ENCODE measurements at places on chromosomes 7 and 10.

- DNase-seq = no peak
These were observed 99.4 kb downstream of the CALD1 start for GRCh38 chr7:134878746-134879357.

- no peak for DNase-seq
These were observed 182.7 kb upstream of the MKLN1 start for GRCh38 chr7:131145026-131145425.

DNA sequence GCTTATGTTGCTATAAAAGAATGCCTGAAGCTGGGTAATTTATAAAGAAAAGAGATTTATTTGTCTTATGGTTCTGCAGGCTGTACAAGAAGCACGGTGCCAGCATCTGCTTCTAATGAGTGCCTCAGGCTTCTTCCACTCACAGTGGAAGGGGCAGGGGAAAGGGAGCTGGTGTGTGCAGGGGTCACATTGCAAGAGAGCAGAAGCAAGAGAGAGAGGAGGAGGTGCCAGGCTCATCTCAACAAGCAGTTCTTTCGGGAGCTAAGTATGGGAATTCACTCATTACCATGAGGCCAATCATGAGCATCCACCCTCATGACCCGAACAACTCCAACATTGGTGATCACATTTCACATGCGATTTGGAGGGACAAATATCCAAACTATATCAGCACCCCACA, 17.2 kb upstream of the SLK start:
- DNase-seq = no peak

- no peak for DNase-seq
These were observed 16.0 kb downstream of the CDNF start for GRCh38 chr10:14821635-14822375.

DNA sequence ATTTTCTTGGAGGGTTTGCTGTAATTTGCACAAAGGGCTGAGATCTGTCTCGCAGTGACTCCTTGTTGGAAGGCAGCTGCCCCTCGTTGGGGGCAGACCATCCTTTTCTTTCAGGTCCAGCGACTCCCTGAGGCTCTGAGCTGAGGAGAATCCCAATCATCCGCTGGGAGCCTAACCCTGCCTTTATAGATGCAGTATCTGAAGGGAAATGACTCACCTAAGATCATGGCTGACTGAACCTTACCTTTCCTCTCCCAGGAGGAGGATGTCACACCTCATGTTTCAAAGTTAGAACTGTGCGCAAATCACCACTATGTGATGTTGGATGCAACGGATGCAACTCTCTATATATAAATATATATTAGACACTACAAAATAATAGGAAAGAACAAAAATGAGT, 36.4 kb upstream of the MXI1 start:
- peak; percentile 2 for DNase-seq

DNA sequence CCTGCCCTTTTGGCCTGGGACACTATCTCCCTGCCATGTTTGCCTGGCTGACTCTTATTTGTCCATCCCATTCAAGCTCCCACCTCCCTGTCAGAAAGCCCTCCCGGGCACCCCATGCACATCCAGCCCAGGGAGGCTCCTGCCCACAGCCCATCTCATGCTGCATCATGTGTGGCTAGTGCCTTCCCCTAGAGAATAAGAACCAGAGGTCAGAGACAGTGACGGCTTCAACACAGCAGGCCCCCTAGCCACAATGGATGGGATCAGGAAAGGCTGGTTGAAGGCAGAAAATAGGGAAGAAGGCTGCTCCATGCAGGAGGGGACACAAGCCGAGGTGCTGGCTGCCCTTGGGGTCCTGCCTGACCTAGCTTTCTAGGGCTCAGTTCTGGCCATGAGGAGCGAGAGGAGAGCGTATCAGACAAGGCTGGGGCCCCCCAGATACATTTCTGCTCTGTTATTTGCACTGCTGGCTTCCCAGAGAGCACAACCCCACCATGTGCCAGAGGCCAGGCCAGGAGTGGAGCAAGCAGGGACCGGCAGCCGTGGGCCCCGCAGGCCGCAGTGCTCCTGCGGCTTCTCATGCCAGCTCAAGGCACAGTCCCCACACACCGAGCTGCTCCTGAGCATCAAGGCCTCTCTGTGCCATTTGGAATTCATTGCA, 161.1 kb upstream of the ZMIZ1 start:
- DNase-seq = no peak

GRCh38 chr10:119516381-119517234, 25.9 kb downstream of the RGS10 start:
- no peak for DNase-seq

- no peak for DNase-seq
These were observed 173.8 kb upstream of the GHITM start for GRCh38 chr10:83965473-83965872.

DNA sequence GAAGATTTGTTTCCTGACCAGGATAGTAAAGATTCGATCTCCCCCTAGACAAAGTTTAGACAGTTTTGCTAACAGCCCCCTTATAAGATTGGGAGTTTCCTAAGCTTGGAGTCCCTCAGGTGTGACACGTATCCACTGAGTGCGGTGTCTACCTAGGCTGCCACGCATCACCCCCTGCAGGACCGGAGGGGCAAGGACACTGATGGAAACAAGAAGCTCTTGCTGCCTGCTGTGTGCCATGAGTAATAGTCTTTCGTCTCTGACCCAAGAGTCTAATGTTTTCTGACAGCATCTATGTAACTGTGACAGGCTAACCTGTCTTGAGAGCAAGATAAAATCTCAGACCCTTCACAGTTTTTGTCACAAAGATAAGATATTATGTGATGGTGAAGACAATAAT, 173.5 kb downstream of the SEMA3E start:
- DNase-seq = no peak

- no peak for DNase-seq
These were observed 69.4 kb downstream of the CCSER2 start for GRCh38 chr10:84397735-84398144.

DNA sequence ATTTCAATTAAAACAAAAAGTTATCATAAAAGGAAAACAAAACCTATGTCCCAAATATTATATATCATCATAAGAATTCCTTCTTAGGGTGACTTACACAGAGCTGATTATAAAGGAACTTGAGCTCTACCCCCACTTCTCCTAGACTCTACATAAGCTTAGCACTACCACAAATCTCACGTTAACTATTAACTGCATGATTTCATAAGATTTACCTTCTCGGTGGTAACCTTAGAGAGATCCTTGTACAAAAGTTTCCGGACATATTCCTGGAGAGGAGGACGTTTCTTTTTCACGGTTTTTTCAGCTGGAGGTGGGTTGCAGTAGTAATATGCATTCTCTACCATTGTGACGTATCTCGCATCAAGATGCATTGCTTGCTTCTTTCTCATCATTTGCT, 83.7 kb downstream of the UPF2 start:
- DNase-seq = no peak

- DNase-seq = no peak
These were observed 87.9 kb downstream of the ACTR3B start for GRCh38 chr7:152847386-152847908.

DNA sequence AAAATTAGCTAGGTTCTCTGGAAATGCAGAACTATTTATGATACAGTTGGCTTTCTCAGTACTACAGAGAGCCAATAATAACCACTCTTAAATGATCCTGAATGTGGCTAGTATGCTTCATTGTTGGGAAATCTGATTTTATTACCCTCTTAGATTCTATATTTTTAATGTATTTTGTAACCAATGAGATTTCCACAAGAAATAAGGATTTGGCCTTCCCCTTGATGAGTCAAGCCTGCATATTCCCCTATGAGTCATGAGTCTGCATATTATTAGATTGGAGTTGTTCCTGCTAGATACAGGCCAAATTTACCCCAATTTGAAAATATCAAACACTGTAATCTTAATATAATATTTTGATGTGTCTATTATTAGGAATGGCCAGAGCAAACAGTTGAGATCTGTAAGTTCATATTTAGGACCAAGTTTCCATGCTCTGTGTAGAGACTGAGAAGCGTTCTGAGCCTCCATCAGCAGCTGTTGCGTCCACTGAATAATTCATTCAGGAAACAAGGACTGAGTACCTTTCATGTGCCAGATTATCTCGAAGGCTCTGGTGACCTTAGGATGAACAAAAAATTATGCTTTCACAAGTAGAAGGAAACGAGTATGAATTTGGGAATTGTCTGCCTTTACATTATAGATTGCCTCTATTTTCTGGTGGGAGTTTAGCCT, 793.4 kb downstream of the NRG3 start:
- DNase-seq = no peak

DNA sequence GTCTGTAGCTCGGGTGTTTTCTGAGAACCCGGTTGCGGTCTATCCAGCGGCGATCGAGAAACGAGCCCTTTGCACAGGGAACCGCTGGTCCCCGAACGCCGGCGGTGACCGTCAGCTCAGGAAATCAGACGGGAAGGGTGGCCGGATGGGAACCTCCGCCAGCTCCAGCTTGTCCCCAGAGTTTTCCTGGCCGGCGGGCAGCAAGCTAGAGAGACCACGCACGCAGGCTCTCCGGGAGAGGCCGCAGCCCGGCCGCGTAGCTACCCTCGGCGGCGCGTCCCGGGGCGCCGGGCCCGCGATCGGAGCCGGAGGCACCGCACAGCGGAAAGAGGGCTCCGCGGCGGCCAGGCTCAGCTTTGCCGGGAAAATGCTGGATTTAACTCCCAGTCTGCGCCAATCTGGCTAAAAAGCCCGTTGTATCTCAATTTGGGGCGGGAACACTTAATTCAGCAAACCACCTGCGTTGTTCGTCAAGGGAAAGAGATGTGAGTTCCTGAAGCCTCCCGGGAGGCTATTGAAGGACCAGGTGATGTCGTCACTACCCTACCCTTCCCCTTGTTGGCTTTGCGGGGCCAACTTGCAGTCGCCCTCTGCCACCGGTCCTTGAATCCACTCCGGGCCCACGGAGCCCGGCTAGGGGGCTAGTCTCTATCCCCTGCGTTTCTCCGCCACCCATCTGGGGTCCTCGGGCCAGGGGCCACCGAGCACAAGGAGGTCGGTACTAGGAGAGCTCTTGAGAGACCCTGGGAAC, 859 bp upstream of the CH25H start:
- peak; percentile 33 for DNase-seq

- DNase-seq = no peak
These were observed 479.8 kb upstream of the SEMA3A start for GRCh38 chr7:84674236-84674913.

DNA sequence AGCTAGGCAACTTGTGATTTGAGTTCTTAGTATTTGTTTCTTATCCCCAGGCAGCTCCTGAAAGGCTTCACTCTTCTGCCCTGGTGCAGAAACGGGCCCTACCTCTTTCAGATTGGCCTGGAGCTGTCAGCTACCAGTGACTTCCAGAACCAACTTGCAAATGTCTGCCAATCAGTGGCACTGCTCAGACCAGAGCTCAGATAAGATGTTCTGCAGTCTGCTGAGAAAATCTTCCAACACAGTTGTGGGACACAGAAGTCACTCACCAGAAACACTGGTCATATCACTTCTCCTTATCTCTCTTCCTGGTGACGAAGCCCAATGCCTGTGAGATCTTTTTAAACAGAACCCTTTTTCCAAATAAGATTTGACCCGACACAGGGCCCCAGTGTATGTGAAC, 81.9 kb upstream of the DUSP5 start:
- DNase-seq = no peak

DNA sequence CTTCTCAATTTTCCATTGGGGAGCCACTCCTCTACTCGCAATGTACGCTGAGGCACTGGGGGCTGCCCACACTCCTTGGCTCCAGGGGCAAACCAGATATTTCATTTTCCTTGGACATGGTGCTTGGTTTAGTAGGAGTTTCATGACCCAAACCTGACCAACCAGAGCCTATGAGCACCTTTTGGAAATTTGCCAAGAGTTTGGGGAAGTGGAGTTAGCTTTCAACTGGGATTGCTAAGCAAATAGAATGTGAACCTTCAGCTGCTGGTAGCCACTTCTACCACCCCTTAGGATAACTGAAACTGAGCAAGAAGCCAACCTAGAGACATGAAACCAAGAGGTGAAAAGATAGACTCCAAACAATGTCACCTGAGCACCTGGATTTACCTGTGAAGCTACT, 74.9 kb upstream of the COL13A1 start:
- no peak for DNase-seq

GRCh38 chr7:46744957-46745706, 824.1 kb upstream of the IGFBP3 start:
- no peak for DNase-seq

GRCh38 chr10:79052291-79053080, 16.3 kb upstream of the ZMIZ1 start:
- DNase-seq = no peak

- DNase-seq = no peak
These were observed 40.5 kb downstream of the NRBF2 start for GRCh38 chr10:63173468-63174232.

GRCh38 chr7:156979711-156980110, 30.2 kb downstream of the NOM1 start:
- no peak for DNase-seq

DNA sequence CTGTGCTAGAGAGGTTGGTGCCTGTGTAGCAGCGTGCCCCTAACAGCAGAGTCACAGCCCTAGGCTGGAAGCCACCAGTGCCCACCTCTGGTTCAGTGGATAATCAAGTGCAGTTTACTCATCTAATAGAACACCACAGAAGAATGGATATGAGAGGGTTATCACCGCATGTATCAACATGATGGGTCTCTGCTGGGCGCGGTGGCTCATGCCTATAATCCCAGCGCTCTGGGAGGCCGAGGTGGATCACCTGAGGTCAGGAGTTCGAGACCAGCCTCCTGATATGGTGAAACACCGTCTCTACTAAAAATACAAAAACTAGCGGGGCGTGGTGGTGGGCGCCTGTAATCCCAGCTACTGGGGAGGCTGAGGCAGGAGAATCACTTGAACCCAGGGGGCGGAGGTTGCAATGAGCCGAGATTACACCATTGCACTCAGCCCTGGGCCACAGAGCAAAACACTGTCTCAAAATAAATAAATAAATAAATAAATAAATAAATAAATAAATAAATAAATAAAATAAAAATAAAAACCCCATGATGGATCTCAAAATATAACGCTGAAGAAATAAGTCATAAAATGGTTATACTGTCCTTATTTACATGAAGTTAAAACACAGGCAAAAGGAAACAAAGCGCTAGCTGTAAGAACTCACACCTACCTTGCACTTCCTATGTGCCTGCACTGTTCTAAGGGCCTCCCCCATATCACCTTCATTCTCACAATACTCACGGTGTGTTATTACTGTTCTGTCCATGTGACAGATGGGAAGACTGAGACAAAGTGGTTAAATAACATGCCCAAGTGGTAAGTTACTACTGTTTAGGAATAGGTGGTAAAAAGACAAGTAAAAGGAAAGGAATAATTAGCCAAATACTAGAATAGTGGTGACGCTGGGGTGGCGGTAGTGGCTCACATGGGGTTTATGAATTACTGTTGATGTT, 70.9 kb downstream of the AMZ1 start:
- no peak for DNase-seq

DNA sequence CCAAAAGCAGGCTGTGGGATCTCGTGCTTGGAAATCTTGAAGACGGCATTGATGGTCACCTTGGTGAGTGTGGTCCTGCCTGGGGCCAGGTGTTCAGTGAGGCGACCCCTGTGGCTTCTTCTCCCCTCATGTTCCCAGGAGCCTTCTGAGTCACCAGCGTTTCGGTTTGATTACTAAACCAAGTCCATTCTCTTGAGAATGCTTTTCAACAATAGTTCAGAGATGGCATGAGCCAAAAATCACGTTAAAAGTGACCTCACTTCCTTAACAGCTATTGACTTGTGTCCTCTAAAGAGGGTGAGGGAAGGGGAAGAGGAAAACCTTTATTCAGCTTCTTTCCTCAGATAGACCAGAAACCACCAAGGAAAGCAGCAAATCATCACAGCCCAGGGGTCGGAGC, 315.2 kb downstream of the GATA3 start:
- DNase-seq = no peak

Measured in testis (tissue), 5 donors.